CMK (cell line): ENCODE measurements at places on chromosomes 1 and 21.

- DNase-seq, result no peak
Measured at GRCh38 chr1:190046231-190046630, 431.4 kb downstream of the BRINP3 start.

DNA sequence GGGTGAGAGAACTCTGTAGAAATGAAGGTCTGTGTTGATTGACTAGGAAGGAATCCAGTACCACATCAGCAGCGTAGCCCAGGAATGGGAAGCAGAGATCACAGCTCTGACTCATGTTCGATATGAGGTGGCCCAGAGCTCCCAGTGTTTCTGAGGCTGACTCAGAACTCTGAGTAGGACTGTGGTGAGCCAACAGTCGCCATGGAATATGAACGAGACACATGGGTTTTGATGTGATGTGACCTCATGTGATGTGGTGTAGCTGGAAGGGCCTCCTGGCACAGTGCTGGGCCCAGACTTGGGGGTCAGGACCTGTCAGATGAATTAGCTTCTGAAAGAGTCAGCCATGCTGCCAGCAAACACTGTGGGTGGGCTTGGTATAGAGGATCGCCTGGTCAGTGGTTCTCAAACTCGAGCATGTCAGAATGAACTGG is 237.0 kb downstream of the MRPL39 start:
- DNase-seq, result no peak

DNA sequence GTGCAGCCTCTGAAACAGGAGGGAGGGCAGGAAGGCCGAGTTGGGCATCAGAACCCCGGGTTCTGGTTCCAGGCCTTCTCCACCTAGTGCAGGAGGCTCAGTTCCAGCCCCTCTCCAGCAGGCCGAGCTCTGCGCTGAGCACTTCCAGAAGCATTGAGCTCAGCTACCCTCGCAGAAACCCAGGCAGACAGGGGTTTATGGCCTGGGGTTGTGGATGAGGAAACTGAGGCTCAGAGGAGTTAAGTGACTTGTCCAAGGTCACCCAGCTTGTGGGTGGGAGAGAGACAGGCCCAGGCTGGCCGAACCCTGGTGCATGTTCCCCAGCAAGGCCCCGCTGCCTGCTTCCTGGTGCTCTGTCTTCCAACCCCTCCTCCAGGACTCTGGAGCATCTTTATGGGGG is 348.9 kb downstream of the PTPRU start:
- no peak for DNase-seq

- no peak for DNase-seq
Measured at GRCh38 chr1:4062992-4063391, 162.9 kb upstream of the C1orf174 start.

DNA sequence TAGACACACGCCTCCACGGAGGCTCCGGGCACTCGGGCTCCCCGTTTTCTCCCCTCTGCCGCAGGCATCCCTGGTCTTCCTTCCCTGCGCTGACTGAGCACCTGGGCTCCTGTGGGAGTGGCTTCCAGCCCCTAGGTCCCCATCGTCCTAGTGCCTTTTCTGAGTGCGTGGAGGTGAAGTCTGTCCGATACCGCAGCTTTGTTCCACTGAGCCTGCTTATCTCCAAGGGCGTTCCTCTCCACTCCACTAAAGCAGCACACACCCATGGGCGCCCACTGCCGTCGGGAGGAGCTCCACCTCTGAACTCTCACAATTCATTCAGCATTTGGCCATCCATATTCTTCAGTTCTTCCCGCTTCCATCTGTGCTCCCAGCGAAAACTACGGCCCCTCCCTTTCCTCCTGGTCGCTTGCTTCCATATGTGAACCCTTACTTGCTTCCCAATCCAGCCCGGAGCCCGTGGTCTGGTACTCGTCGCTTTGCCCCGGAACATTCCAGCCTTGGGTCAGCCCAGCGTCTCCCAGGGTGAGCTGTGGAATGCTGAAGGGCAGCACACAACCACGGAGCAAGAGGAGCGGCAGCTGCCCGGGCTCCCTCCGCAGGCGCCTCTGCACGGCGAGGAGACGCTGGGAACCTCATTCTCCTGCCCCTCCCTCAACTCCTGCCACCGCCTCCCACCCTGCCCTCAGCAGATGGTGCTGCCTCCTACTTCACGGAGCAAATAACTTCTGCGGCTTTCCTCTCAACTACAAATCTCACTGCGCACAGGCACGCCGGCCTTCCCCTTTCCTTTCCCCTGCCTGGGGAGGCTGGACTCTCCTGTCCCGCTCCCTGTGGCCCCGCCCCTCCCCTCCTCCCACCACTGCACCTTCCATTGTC is 27.5 kb downstream of the ATP8B2 start:
- DNase-seq, result peak; percentile 61

GRCh38 chr1:90192408-90192807 is 197.5 kb downstream of the ZNF326 start:
- DNase-seq, result no peak

DNA sequence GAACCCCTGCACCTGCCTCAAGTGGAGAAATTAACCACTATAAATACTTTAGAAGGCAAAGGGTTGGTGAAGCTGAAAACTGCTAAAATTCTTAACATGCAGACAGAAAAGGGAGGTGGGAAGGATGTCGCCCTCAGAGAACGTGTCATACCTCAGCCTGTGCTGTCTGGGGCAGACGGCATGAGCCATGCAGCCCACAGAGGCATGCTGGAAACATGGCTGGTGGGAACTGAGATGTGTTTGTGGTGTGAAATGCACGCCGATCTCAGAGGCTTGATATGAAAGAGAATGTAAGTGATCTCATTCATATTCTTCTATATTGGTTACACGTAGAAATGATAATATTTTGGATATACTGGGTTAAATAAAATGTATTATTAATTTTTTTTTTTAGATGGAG is 16.3 kb downstream of the AGPAT3 start:
- DNase-seq, result no peak

GRCh38 chr1:178183796-178184195 is 89.9 kb downstream of the RASAL2 start:
- no peak for DNase-seq

DNA sequence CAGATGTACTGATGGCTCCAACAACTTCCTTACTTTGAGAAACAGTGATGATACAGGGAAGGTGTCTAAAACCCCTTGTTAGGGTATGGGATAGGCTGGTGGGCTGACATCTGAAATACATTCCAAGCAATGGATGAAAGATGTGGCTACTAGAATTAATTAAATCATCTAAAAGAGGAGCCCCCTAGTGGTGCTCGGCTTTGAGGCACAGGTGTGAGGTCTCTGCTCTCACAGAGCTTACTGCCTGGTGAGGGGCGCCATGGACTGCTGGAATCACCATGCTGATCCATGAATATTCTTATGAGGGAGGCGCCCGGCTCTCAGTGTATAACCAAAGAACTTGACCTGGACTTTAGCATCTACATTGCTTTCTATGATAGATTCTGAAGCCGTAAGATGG is 48.5 kb downstream of the GNG4 start:
- no peak for DNase-seq
